Pulmonary artery endothelial cell (primary cell): ENCODE measurements at places on chromosomes 1 and 21. TPM values are rescaled to one million over a fixed set of nuclear protein-coding genes. Genes with fewer than 3 reads are reported as not detected.

The BSND gene
- total RNA-seq, result not detected in 2 replicates

The DMBX1 gene
- not detected in 2 replicates for total RNA-seq

The HRNR gene
- not detected in 2 replicates for total RNA-seq

The LRIG2 gene
- 9.5 and 12.4 TPM in 2 replicates for total RNA-seq

The TIE1 gene
- total RNA-seq, result 615 and 699 TPM in 2 replicates

The CD1E gene
- not detected in 2 replicates for total RNA-seq

The TRIM58 gene
- 0.11 and 0.66 TPM in 2 replicates for total RNA-seq

The DOP1B gene
- total RNA-seq, result 5.9 and 6.8 TPM in 2 replicates

The TMEM61 gene
- not detected in 2 replicates for total RNA-seq

The AADACL4 gene
- not detected in 2 replicates for total RNA-seq

The C8A gene
- not detected in 2 replicates for total RNA-seq

The RGS1 gene
- not detected in 2 replicates for total RNA-seq

The MNDA gene
- total RNA-seq, result not detected in 2 replicates

The MTARC1 gene
- 0.73 and 2.1 TPM in 2 replicates for total RNA-seq

The TIMM17A gene
- total RNA-seq, result 82.8 and 108 TPM in 2 replicates

The VASH2 gene
- 0.07 and 0.14 TPM in 2 replicates for total RNA-seq

The KCNJ10 gene
- total RNA-seq, result not detected in 2 replicates

The CD160 gene
- total RNA-seq, result not detected in 2 replicates

The FCAMR gene
- total RNA-seq, result not detected in 2 replicates

The SH3BP5L gene
- 27.2 and 34.8 TPM in 2 replicates for total RNA-seq

The CFAP45 gene
- total RNA-seq, result 0.32 and 1.4 TPM in 2 replicates

The IFNAR1 gene
- 20.1 and 28.5 TPM in 2 replicates for total RNA-seq

The ERICH3 gene
- not detected in 2 replicates for total RNA-seq
